CD4-positive, CD25-positive, alpha-beta regulatory T cell (primary cell): ENCODE measurements at places on chromosomes 5 and 9.

- H3K36me3 ChIP-seq: no peaks in the 10 kb centered on the region
- no peaks in the 10 kb centered on the region for H3K4me1 ChIP-seq
- H3K27ac ChIP-seq: no peak overlapping the region
- no peak for DNase-seq
- no peaks in the 10 kb centered on the region for H3K27me3 ChIP-seq
These were observed 485.3 kb downstream of the CDH9 start for GRCh38 chr5:26553079-26553478.

GRCh38 chr9:87389936-87390335, 107.7 kb upstream of the DAPK1 start:
- no peaks in the 10 kb centered on the region for H3K27me3 ChIP-seq
- no peak for DNase-seq
- no peaks in the 10 kb centered on the region for H3K36me3 ChIP-seq
- H3K4me1 ChIP-seq: no peaks in the 10 kb centered on the region

DNA sequence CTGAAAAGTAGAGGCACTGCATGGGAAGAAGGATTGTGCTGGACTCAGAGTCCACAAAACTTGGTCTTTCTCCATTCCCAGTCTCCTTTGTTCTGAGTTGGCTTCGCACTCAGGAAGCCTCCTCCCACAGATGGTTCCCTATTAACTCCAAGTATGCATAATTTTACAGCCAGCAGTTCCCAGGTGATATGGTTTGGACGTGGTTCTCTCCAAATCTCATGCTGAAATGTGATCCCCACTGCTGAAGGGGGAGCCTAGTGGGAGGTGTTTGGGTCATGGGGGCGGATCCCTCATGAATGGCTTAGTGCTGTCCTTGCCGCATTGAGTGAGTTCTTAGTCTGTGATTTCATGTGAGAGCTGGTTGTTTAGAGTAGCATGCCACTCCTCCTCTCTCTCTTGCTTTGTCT, 86.6 kb downstream of the FEM1C start:
- H3K27me3 ChIP-seq: peaks cover 16% of the 10 kb centered on the region
- no peak for DNase-seq
- no peaks in the 10 kb centered on the region for H3K36me3 ChIP-seq
- no peaks in the 10 kb centered on the region for H3K4me1 ChIP-seq
- no peak overlapping the region for H3K27ac ChIP-seq

DNA sequence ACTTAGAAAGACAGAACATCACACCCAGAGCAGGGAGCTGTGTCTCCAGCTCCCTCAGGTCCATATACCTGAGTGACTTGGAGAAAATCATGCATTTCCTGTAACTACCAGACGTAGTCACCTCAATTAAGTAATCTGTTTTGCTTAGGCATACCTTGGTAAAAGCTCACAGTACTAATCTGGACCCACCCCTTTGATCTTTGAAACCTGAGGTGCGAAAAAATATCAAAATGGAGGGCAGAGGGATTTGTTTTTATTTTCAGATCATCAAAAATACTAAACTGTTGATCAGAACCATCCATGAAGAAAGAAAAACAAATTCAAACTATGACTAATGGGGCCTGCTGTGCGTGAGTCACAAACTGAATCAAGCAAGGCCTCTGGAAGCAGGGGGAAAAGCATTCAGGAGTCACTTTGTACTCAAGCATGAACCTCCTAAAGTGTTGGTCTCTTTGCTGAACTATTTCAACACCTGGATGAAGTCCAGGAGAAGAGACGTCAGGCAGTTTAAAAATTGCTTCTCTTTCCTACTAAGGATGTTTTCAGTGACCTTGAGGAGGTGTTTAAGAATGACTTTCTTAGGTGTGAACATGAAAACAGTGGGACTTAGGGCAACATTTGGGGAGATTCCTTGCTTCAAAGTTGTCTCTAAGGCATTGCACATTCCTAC, 76.3 kb downstream of the MUSK start:
- no peak overlapping the region for H3K27ac ChIP-seq
- H3K27me3 ChIP-seq: no peaks in the 10 kb centered on the region
- no peaks in the 10 kb centered on the region for H3K4me1 ChIP-seq
- no peaks in the 10 kb centered on the region for H3K36me3 ChIP-seq
- no peak overlapping the region for H3K4me3 ChIP-seq

- H3K27me3 ChIP-seq: peaks cover 2% of the 10 kb centered on the region
- H3K27ac ChIP-seq: peak overlapping the region; percentile 53
- no peak overlapping the region for H3K4me3 ChIP-seq
- DNase-seq: peak; percentile 44
These were observed 105.8 kb upstream of the IL6ST start for GRCh38 chr5:56100439-56101176.

DNA sequence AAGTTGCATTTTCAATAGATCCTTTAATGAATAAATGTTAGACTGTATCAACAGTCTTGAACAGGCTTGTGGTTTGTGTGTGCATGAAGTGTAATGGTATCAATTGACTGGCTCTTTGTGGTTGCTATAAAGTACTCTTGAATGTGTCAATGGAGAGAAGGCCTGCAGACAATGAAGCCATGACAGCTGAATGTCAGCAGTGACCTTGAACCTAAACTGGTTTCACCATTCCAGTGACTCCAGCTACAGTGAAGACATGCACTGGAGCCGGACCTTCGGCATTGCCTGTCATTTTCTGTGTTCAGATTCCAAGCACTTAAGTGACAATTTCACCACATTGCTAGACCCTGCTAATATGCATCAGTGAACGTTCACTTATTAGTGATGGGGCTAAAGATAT, 276.0 kb upstream of the TMEM161B start:
- no peaks in the 10 kb centered on the region for H3K4me1 ChIP-seq
- H3K4me3 ChIP-seq: no peak overlapping the region
- no peaks in the 10 kb centered on the region for H3K36me3 ChIP-seq

- no peaks in the 10 kb centered on the region for H3K4me1 ChIP-seq
- no peaks in the 10 kb centered on the region for H3K27me3 ChIP-seq
- no peak for DNase-seq
- no peak overlapping the region for H3K27ac ChIP-seq
- no peaks in the 10 kb centered on the region for H3K36me3 ChIP-seq
- H3K4me3 ChIP-seq: no peak overlapping the region
These were observed 62.8 kb downstream of the MED10 start for GRCh38 chr5:6315580-6315979.

DNA sequence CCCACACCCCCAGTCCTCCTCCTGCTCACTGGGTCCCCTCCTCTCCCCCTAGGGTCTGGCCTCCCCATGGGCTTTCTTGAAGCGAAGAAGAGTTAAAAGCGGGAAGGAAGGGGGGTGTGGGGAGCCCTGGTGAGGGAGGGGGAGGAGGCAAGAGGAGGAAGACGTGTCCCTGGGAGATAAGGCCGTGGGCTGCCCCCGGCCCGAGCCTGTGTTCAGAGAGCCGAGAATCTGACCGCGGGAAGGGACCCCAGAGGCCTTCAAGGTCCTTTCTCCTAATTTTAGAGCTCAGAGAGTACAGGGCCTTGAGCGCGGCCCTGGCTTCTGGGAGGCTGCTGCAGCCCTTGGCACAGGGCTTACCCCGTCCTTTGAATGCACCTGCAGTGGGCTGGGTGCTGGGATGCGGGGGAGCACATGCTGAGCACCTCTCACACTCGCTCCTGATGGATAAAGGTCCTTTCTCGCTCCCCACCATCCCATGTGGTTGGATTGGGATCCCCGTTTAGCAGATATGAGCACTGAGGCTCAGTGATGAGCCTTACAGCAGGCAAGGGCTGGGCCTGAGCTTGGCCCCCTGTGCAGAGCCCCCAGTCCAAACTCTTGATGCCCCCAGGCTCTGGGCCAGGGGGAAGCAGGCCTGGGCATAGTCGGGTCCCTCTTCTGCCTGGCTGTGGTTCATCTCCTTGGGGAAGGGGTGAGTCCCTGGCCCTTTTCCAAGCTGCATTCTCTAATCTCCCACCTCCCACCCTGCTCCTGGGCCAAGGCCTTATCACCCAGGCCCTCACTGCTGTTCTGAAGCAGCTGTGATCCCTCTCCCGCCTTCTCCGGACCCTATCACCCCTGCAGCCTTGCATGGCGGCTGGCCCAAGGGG, 5.9 kb downstream of the GFI1B start:
- H3K4me3 ChIP-seq: no peak overlapping the region
- H3K4me1 ChIP-seq: no peaks in the 10 kb centered on the region
- DNase-seq: no peak
- H3K36me3 ChIP-seq: no peaks in the 10 kb centered on the region
- H3K27ac ChIP-seq: no peak overlapping the region

DNA sequence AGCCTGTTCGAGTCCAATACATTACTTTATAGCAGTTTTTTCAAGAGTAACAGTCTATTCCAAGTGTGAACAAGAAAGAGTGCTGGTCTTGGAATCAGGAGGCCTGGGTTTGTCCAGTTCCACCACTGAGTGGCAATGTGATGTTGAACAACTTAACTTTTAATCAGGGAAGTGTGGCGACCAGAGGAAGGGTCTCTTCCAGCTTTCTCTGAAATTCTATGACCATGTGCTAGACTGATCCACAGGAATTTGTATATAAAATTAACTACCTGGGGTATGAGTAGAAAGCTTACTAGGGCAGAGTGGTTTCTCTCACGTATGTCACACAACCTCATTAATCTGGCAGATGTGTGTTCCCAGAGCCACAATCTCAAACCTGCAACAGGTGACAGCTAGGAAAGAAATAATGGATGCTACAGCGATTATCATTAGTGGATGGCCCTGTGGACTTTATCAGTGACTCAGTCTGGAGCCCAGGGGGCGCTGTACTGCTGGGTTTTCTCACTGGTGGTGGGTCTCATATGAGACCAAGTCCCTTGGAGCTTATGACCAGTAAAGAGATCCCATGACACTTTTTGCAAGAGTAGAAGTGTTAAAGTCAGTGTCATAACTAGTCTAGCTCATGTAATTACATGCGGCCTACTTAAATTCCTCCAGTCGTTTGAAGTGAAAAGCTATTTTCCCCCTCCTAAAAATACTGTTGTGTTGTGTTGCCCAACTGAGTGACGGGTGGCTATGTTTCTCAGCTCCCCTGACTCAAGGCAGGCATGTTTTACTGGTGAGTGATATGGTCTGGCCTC, 116.5 kb downstream of the GDNF start:
- no peak for DNase-seq
- no peak overlapping the region for H3K4me3 ChIP-seq
- no peaks in the 10 kb centered on the region for H3K27me3 ChIP-seq
- H3K36me3 ChIP-seq: peaks cover 17% of the 10 kb centered on the region

DNA sequence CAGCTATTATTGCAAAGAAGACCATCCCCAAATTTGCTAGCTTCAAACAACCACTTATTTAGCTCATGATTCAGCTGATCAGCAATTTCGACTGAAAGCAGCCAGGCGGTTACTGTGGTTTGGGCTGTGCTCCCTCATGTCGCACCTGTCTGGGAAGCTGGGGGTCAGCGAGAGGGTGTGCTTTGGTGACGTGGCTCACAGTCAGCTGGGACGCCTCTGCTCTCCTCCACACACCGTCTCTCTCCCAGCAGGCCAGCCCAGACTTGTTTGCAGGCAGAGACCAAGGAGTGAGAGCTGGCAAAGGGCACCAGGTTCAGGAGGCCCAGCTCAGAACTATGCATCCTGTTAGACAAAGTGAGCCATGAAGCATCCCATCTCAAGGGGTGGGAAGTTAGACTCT, 140.9 kb downstream of the SYK start:
- H3K27ac ChIP-seq: no peak overlapping the region
- DNase-seq: no peak
- no peaks in the 10 kb centered on the region for H3K36me3 ChIP-seq
- no peaks in the 10 kb centered on the region for H3K4me1 ChIP-seq
- H3K27me3 ChIP-seq: peaks cover 3% of the 10 kb centered on the region

DNA sequence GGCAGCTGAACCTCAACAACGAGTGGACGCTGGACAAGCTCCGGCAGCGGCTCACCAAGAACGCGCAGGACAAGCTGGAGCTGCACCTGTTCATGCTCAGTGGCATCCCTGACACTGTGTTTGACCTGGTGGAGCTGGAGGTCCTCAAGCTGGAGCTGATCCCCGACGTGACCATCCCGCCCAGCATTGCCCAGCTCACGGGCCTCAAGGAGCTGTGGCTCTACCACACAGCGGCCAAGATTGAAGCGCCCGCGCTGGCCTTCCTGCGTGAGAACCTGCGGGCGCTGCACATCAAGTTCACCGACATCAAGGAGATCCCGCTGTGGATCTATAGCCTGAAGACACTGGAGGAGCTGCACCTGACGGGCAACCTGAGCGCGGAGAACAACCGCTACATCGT, 12.4 kb upstream of the PHYHD1 start:
- DNase-seq: no peak
- H3K27me3 ChIP-seq: no peaks in the 10 kb centered on the region
- H3K4me1 ChIP-seq: peaks cover 56% of the 10 kb centered on the region
- H3K4me3 ChIP-seq: no peak overlapping the region
- H3K27ac ChIP-seq: no peak overlapping the region

DNA sequence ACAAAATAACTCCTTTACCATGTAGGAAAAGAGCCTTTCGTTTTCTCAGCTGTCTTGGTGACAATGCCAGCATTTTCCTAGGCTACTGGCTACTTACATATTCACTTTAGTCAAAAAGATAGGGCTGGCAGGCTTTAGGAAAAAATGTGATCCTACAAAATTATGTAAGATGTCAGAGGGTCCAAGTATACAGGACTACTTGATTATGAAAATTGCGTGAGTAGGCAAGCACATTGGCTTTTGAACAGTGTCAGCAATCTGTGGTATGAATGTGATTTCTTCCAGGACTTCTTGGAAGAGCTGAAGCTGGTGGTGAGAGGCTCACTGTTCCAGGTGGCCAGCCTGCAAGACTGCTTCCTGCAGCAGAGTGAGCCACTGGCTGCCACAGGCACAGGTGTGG, 22.8 kb downstream of the THBS4 start:
- no peaks in the 10 kb centered on the region for H3K27me3 ChIP-seq
- no peak overlapping the region for H3K27ac ChIP-seq
- no peak for DNase-seq
- H3K4me1 ChIP-seq: no peaks in the 10 kb centered on the region

DNA sequence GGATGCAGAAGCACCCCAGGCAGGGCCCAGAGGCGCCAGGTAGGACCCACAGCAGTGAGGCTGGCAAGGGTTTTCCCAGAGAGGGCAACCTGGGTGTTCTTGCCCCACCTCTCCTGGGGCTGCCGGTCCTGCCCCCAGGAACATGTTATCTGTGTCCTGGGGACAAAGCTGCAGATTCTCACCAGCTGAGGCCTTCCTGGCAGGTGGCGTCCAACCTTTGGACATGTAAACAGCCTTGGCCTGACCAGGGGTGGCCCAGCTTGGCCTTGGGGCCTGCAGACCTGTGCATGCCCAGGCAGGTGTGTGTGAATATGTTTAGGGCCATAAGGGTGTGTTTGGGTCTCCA, 101.8 kb upstream of the LARP1 start:
- no peaks in the 10 kb centered on the region for H3K36me3 ChIP-seq
- no peak for DNase-seq
- H3K27me3 ChIP-seq: no peaks in the 10 kb centered on the region
- no peaks in the 10 kb centered on the region for H3K4me1 ChIP-seq

GRCh38 chr9:137530331-137530730, 19.9 kb downstream of the PNPLA7 start:
- no peak overlapping the region for H3K4me3 ChIP-seq
- no peaks in the 10 kb centered on the region for H3K27me3 ChIP-seq
- H3K4me1 ChIP-seq: no peaks in the 10 kb centered on the region

- H3K4me1 ChIP-seq: no peaks in the 10 kb centered on the region
- H3K27ac ChIP-seq: no peak overlapping the region
- H3K36me3 ChIP-seq: no peaks in the 10 kb centered on the region
- H3K27me3 ChIP-seq: no peaks in the 10 kb centered on the region
These were observed 56.8 kb downstream of the PTPDC1 start for GRCh38 chr9:94140791-94141790.

GRCh38 chr5:457195-457961, 14.4 kb downstream of the EXOC3 start:
- H3K4me3 ChIP-seq: no peak overlapping the region
- H3K27me3 ChIP-seq: no peaks in the 10 kb centered on the region
- H3K4me1 ChIP-seq: no peaks in the 10 kb centered on the region
